Caki2 (cell line): ENCODE measurements at places on chromosomes 11 and 22. TPM values are rescaled to one million over a fixed set of nuclear protein-coding genes. Genes with fewer than 3 reads are reported as not detected.

The GRAP2 gene
- not detected in 2 replicates for total RNA-seq

The JAM3 gene
- total RNA-seq = not detected in 2 replicates

The SCN2B gene
- not detected in 2 replicates for total RNA-seq

The MS4A6E gene
- not detected in 2 replicates for total RNA-seq

The KRTAP5-10 gene
- total RNA-seq = not detected in 2 replicates

The NAP1L4 gene
- 193 and 202 TPM in 2 replicates for total RNA-seq

The CAPRIN1 gene
- total RNA-seq = 67.4 and 79.4 TPM in 2 replicates

The APOL2 gene
- total RNA-seq = 52.4 and 68.0 TPM in 2 replicates

- no peak for DNase-seq
Measured at GRCh38 chr11:8683115-8683807, 669 bp downstream of the RPL27A start.

DNA sequence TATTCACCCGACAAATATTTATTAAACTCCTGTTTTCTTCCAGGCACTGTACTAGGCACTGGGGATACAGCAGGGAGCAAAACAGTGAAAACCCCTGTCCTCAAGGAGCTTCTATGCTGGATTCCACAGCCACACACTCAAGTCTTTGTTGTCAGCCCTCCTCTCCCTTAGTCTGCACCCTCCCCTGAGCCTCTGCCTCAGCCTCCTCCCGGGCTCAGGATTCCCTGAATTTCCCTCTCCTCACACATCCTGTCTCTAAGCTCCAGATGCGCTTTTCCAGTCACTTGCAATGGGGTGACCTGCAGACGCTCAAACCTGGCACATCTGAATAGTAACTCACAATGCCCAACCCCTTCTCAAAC, 13.5 kb upstream of the TUB start:
- DNase-seq = no peak

GRCh38 chr22:19764299-19764593, 3.7 kb downstream of the TBX1 start:
- no peak for DNase-seq

DNA sequence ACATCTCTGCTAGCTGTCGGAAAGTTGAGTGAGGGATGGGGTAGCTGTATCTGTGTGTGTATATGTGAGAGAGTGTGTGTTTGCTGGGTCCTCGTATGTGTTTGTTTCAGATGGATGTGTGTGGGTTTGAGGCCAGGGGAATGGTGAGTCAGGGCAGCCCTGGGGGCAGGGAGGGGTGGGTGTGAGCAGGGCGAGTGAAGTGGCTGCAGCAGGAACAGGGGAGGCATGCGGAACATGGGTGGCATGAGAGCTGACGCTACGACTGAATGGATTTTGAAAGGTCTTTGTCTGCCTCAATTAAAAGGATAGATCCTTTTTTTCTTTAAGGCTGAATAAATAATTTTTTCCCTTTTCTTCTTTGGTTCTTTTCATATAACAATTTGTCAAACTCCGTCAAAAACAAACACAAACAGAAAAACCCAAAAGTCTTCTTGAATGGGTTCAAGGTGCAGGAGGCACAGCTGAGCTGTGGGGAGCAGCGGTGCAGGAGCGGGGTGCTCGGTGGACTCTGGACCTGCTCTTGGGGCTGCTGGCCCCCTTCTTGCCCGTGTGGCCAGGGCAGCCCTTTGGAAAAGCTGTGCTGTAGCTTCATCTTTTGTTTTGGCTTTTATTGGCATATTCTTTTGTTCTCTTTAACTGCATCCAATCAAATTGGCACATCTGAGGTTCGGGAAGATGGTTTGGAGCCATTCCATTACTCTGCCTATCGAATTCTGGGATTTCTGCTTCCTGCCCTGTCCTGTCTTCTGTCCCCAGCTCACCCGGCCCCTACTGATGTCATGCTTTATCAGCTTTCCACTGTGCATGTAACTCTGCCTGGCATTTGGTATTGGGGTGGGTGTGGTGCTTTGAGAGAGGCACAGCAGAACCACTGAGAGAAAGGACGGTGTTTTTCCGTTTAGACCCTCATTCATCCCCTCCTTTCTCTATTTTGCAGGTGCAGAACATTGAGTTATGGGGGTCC, 80.1 kb downstream of the ADAMTS15 start:
- no peak for DNase-seq

DNA sequence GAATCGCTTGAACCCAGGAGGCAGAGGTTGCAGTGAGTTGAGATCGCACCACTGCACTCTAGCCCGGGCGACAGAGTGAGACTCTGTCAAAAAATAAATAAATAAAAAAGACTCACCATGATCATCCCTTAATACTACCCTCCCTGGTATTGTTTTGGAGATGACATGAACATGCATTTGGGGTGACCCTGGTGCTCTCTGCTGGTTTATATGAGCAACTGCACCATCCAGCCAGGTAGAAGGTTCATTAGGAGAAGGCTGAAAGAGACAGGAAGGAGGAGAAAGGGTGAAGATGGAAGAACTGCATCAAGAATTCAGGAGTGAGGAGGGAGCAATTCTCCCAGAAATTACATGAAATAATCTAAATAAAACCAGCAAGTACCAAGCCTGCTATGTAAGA, 37.8 kb downstream of the SLC5A1 start:
- peak; percentile 52 for DNase-seq

DNA sequence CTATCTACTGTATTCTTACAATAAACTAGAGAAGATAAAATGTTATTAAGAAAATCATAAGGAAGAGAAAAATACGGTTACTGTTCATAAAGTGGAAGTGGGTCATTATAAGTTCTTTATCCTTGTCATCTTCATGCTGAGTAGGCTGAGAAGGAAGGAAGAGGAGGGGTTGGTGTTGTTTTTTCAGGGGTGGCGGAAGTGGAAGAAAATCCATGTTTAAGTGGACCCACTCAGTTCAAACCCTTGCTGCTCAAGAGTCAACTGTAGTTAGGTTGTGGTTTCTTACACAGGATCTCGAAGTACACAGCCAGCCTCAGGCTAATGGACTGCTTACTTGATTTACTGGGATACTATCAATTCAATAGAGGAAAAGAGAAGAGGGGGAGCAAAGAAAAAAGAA, 63.1 kb downstream of the PIWIL4 start:
- no peak for DNase-seq

- no peak for DNase-seq
Measured at GRCh38 chr22:17091851-17092250, 7.1 kb downstream of the IL17RA start.

DNA sequence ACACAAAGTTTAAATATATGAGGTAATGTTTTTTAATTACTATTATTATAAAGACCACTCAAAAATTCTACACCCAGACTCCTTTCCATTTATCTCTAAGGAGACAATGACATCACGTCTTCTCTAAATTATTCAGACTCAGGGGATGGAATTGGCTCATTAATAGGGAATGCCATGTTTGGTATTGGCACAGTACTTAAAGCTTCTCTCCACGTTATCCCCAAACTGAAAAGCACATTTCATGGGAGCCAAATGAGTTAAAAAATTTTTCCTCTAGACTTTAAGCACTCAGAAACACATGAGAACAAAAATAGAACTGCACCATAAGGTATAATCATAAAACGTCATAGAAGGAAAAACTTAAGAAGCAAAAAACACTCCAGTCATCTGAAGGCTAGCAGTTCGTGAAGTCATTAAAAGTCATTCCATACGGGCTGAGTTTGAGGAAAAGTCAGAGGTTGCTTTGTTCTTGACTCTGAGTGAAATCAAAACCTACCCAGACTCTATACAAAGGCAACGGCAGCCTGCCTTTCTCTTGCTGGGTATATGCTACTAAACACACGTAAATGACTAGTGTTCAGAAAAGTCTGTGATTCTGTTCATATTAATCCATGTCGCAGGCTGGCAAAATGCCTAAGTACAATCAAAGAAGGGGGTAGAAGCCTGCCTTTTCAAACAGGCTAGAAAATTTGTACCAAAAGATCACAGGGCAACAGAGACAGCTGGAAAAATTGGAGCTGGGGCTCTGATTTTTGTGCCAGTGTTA, 8.7 kb upstream of the MPPED2 start:
- no peak for DNase-seq
